ENCODE measurements at places on chromosomes 16 and 17.

- no peak for DNase-seq
These were observed 292.0 kb downstream of the CPPED1 start for GRCh38 chr16:12511708-12512107.

DNA sequence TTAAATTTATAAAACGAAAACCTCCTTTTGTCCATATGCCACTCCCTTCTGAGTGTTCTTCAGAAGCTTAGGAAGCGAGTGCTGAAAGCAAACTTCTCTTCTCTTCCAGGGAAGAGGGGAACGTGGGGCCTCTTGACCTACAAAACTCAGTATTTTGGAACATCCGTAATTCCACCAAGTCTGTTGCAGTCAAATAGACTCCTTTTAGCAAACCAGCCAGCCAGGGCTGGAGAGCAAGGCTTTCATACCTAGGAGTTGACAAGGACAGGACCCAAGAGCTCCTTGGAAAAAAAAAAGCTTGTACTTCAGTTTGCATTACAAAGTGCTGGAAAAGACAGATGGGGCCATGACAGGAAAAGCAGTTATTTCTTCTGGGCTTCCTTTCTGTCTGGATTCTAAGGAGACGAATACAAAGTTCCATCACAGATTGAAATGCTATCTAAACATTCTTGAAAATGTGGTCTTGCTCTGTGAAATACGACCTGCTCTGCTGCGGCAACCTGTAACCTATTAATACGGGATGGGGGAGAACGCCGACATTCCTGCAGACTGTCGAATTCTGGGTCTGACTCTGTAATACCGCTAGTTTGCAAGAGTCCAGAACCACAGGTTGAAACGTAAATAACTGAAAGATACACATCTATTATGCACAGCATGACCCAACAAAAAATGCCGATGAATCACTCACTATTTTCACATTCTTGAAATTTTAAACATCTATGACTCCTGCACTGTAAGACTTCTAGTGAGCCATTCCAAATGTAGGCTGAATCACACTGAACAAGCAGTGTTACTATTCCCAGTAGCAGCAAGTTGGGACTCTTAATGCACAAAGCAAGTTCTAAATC, 20.6 kb downstream of the VPS53 start:
- DNase-seq = no peak

GRCh38 chr16:84228256-84228838, 11.5 kb downstream of the KCNG4 start:
- DNase-seq = no peak

DNA sequence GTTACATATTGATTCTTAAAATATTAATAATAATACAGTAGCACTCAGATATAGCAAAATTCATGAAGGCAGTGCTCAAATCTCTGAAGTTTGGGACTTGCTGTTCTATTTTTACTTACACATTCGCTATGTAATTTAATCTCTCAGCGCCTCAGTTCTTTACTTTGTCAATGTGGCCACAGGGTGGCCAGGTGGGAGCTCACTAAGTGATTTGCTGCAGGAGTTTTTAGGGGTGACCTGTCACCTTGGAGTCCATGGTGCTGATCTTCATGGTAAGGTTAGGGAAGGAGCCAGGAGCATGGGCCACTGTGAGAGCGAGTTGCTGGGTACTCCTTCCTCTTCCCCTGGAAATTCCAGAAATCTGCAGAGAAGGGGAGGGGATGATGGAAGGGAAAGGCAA, 28.1 kb downstream of the VWA3A start:
- no peak for DNase-seq

DNA sequence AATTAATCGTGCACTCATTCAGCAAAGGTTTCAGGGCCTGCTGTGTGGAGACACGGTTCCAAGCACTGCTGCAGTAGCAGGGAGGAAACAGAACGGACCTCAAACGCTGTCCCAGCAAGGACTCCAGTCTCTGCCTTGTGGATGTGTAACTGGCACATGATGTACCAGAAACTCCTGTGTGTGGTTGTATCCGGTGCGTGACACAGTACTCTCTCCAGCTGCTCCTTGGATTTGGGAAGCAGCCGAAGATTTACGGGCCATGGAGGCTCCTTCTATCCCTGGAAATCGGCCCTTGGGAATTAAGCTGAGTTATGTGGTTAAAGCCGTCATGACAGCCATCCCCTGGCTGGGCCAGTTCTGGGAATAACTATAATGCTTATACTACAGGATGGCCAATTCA, 8.5 kb upstream of the ANKRD11 start:
- no peak for DNase-seq
